NAMALWA (cell line): ENCODE measurements at places on chromosomes 5 and 9.

- DNase-seq, result no peak
Observed at GRCh38 chr9:74361508-74361907, 135.6 kb upstream of the RORB start.

DNA sequence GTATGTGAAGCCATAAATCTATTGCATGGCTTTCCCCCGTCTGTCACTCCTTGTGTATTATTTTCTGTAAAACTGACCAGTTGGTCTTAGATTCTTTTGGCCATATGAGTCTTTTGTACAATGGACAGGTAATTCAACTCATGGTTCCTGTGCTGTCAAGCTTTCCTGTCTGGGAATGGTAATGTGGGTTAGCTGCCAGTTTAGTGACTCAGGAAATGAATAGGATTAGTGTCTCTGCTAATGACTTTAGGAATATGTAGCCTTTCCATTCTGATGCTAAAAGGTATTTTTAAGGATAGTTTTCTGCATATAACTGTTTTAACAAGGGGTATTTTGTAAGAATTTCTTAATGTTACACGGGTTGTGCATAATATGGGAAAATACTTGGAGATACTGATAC is 182.7 kb downstream of the PBX3 start:
- DNase-seq, result no peak

DNA sequence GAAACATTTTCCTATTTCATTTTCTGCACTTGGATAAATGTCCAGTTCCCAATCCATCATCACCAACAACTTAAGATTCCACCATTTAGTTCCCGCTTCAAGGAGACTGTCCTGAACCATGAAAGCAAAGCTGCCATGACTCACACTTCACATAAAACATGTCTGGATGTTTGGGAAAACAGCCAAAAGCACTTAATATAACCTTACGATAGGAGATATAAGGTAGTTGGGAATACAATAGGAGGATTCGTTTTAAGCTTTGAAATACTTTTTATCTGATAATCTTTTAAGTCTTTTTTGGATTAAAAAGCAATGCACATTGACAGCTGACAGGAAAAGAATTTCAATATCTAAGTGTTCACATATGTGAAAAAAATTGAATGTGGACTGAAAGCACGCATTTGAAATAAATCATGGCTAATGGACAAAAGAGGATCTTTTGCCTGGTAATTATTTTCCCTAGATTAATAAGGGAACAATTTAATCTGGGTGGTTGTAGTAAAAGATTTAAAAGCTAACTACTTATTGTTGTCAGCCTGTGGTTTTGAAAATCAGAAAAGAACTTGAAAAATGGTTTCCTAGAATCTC is 17.3 kb upstream of the TGFBI start:
- no peak for DNase-seq

DNA sequence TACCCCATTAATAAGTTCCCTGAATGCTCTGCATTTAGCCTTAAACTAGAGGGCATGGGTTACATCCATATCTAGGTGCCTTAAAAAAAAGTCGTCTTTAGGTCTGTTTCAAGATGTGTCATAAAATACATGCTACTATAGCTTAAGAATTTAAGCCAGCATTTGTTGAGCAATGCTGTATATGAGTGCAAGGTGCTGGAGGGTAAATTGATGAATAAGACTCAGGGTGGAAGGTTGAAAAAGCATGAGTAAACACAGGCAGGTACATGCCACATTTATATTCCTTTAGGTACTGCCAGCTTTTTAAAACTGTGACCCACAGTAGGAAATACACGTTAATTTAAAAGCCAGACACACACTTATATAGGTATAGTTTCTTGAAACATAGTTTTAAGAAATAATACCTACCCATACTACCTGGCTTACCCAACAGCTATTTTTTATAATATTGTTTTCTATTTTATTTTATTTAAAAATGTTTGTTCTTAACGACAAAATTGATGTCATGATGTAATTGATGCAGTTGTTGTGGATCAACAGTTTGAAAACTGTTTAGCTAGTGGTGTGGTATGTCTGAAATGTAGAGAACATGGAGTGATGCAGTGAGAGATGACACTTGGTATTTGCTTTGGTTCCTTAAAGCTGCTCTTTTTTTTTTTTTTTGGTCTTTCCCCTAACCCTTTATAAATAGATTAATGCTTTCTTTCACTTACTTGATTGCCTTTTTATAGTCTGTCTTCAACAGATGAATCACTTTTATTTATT is 3.9 kb downstream of the HMGCR start:
- no peak for DNase-seq

DNA sequence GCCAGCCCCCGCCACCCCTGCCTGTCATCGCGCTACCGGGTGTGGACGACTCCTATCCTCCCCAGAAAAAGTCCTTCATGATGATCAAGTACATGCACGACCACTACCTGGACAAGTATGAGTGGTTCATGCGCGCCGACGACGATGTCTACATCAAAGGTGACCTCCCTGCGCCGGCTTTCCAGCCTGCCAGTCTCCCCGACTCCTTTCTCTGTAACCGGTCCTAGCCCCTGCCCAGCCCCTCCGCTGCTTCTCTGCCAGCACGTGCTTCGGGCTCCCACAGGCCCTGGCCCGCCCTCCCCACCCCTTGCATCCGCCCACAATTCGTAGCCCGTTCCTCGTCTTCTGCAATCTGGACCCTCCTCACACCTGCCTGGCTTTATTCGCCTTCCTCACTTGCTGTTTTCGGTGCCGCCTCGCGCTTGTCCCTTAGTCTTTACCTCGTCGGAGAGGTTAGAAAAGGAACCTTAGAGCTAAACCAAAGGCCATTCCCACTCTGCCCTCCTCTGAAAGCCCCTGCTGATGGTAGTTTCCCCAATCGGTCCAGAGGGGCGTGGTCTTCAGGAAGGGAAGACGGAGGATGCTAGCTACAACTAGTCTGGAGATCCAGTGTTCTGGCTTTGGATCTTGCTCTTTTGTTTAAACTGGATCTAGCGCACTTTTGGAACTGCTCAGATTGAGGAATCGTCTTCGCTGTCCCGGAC is 1.4 kb downstream of the CHSY3 start:
- DNase-seq, result no peak

DNA sequence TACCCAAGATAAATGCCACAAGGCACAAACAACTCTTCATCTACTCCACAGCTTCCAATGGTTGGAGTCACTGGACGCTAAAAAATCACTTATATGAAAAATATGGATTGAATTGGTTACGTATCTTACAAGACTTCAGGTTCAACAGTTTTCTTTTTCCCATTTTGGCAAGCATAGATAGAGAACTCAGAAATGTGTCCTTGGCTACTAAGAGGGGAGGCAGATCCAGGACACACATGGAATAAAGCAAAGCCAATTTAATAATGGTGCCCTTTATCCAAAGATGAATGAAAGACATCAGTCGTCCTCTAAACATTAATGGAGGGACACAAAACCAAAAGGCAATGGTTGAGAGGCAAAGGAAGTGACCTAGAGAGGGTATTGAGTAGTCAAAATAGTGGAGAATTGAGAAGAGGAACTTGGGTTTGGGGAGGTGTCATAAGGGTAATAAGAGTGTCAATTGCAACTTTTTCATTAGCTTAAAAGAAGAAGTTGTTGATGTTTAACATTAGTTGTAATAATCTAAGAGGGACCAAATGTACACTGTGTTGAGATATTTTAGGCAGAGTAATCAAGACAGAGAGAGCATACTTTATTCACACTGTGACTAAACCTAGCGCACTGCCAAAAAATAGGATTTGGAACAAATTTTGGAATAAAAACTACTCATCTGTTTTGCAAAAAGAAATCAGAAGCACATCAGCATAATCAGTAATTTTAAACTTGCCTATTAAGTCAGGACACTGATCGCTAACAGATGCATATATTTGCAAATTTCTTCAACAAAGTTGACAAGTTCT is 308.2 kb downstream of the ARL15 start:
- DNase-seq, result no peak

- no peak for DNase-seq
Observed at GRCh38 chr5:148792744-148793143, 33.7 kb upstream of the ADRB2 start.
